Cerebellar nuclear complex (tissue), 1 donor: ENCODE measurements at places on chromosomes 12 and 14.

- no peak for DNase-seq
Measured at GRCh38 chr14:92244805-92245204, 78.2 kb upstream of the SLC24A4 start.

- DNase-seq = no peak
Measured at GRCh38 chr12:131867891-131868675, 26.3 kb upstream of the ULK1 start.

GRCh38 chr14:67425608-67426007, 13.6 kb upstream of the PLEK2 start:
- DNase-seq = no peak

DNA sequence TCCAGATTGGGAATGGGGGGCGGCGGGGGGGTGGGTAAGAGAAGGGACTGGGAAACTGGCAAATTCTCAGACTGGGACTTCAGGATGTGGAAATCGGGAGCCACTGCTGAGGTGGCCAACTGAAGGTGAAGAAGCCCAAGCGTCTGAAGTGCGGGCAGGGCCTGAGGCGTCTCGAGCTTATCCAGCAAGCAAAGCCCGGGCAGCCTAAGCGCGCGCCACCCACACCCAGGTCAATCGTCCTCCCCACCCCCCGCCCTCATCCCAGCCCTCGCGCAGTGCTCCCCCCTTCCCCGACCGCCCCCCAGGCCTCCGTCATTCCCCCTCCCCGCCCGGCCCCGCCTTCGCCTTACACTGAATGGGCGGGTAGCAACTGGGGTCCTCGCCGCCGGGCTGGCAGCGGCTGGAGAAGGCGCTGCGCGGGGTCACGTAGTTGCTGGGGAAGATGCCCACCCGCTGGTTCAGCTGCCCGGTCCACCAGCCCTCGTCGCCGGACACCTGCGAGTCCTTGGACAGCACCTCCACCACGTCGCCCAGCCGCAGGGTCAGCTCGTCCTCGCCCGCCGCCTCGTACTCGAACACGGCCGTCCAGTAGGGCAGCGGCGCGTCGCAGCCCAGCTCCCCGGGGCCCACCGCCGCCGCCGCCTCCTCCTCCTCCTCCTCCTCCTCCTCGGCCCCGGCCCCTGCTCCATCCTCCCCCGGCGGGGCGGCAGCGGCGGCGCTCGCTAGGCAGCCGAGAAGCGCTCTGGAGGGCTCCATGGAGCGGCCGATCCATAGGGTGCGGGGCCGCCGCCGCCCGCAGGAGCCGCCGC, 693 bp downstream of the MAP3K9 start:
- DNase-seq = no peak
